ENCODE measurements at places on chromosomes 1 and 21. TPM values are rescaled to one million over a fixed set of nuclear protein-coding genes. Genes with fewer than 3 reads are reported as not detected.

Gene ARHGEF19
- total RNA-seq = 14.3 TPM

Gene P3R3URF
- not detected for total RNA-seq

Gene LDLRAD2
- total RNA-seq = not detected

Gene THEM5
- not detected for total RNA-seq

Gene DFFB
- total RNA-seq = 6.1 TPM

Gene XCL2
- total RNA-seq = not detected

Gene ATP13A2
- 87.8 TPM for total RNA-seq

Gene AXDND1
- total RNA-seq = not detected

Gene FMO5
- 0.29 TPM for total RNA-seq

Gene CAMK1G
- not detected for total RNA-seq

Measured in epithelial cell of proximal tubule (primary cell).